ENCODE measurements at places on chromosomes 16 and 17. TPM values are rescaled to one million over a fixed set of nuclear protein-coding genes. Genes with fewer than 3 reads are reported as not detected.
A peak's percentile ranks its signal among the peaks of the same experiment; 100 is the strongest.

The OR1F1 gene
- total RNA-seq, result not detected

The C16orf89 gene
- total RNA-seq, result not detected

The C16orf86 gene
- 3.0 TPM for total RNA-seq

- DNase-seq, result no peak
Observed at GRCh38 chr16:86984991-86985647, 332.1 kb downstream of the C16orf95 start.

- peak; percentile 44 for DNase-seq
Observed at GRCh38 chr17:42760652-42761581, at the start of gene RAMP2. RAMP2 (plus strand) TSS chr17:42761227; CDS start chr17:42761262, 35 bp downstream.

- DNase-seq, result no peak
Observed at GRCh38 chr17:1077581-1077985, 80.7 kb downstream of the TIMM22 start.

DNA sequence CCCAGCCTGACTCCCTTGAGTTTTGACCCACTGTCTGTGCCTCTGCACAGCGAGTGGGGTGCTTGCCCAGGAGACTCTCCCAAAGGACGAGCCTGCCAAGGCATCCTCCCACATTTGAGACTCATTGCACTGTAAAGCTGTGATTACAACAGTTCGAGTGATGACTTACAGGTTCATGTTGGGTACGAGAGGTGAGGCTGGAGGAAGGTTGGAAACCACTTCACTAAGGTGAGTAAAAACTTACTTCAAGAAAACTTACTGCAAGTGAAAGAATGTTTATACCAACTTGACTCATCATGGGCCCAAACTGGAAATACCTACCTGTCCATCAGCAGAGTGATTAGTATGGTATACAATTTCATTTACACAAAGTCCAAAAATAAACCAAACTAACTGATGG is 360.1 kb upstream of the CDH11 start:
- DNase-seq, result no peak

DNA sequence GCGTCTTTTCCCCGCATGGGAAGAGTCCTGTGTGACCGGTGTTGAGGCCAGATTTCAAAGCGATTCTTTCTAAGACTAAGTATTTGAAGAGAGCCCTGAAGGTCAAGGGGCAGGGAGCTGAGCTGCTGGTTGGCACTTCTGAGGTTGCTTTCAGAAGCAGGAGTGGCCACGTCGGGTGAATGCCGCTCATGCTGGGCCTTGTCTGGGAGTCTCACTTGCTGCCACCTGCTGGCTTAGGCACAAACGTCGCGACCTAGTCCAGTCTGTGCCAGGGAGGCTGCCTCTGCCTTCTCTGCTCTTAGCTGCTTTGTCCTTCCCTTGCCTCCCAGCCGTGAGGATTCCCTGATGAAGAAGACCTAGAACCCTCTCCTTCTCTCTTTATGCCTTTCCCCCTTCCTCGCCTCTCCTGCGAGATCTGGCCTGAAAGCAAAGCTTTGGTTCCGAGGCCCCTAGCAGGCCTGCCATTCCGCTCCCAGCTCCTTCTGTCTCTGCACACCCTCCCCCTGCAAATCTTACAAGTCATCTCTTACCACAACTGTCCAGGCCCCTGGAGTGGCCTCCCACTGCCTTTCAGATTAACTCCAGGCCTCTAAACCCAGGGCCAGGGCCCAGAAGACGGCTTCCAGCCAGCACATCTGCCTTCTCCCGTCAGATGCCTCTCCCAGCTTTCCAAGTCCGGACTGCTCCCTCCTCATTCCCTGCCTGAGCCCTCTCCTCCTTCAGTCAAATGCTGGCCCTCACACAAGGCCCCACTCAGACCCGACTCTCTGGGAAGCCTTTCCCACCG is 11.4 kb downstream of the CTNS start:
- DNase-seq, result peak; percentile 79

GRCh38 chr17:62950067-62950466 is 16.0 kb upstream of the TANC2 start:
- no peak for DNase-seq

DNA sequence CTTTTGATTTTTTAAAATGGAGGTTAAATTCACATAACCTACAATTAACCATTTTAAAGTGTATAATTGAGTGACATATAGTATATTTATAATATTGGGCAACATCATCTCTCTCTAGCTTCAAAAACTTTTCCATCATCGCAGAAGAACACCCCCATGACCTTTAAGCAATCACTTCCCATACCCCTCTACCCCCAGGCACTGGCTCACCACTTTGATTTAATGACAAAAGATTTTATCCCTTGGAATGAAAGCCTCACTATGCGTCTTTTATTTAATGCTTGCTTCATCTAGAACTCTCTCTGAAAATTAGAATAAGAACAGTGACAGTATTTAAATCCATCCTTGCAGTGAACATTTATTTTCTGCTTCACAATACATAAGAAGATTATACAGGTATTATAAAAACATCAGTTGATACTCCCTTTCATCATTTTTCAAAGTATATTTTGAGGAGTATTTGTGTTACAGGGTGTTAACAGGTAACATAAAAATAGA is 3.2 kb upstream of the KRTAP1-3 start:
- DNase-seq, result no peak

GRCh38 chr16:82848013-82848412 is 221.2 kb downstream of the CDH13 start:
- no peak for DNase-seq
